ENCODE measurements at places on chromosomes 4 and X.

GRCh38 chr4:117699595-117699994 is 334.7 kb upstream of the NDST3 start:
- DNase-seq, result no peak

GRCh38 chrX:22628275-22628674 is 355.6 kb downstream of the CBLL2 start:
- DNase-seq, result no peak

DNA sequence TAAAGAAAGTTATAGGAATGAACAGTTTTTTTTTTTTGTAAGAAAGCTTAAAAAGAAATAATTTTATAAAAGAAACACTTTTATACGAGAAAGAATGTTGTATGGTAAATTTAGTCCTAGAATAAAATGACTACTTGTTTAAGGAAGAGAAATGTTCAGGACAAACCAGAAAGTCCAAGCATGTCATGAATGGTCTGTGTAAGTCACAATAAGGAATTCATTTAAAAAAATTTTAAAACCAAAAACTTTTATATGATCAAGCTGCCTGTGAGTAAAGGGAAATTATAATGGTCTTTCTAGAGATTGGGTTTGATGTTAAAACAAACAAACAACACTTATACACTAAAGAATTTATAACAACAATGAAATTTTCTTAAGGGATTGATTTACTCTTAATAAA is 858.9 kb upstream of the PCDH7 start:
- DNase-seq, result no peak

DNA sequence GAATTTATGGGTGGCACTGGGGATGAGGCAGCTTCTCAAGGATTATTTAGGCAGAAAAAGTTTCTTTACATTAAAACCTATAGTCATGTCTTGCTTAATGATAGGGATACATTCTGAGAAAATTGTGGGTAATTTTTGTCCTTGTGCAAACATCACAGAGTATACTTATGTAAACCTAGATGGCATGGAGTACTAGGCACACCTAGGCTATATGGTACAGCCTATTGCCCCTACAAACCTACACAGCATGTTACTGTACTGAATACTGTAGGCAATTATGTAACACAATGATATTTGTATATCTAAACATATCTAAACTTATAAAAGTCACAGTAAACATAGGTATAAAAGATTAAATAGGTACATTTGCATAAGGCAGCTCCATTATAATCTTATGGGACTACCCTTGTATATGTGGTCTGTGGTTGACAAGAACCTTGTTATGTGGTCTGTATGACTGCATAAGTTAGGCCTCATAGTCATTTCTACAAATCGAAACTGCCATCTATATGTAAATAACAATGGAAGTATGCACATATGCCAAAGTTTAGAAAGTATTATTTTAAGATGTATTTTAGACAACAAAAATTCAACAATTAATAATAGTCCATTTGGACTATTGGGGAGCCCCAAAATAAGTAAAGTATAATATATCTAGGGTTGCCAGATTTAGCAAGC is 87.3 kb downstream of the CFAP299 start:
- no peak for DNase-seq

- no peak for DNase-seq
These were observed 168.4 kb upstream of the WDR1 start for GRCh38 chr4:10285028-10285427.

- no peak for DNase-seq
These were observed 12.0 kb downstream of the P2RY10 start for GRCh38 chrX:78957049-78957767.

DNA sequence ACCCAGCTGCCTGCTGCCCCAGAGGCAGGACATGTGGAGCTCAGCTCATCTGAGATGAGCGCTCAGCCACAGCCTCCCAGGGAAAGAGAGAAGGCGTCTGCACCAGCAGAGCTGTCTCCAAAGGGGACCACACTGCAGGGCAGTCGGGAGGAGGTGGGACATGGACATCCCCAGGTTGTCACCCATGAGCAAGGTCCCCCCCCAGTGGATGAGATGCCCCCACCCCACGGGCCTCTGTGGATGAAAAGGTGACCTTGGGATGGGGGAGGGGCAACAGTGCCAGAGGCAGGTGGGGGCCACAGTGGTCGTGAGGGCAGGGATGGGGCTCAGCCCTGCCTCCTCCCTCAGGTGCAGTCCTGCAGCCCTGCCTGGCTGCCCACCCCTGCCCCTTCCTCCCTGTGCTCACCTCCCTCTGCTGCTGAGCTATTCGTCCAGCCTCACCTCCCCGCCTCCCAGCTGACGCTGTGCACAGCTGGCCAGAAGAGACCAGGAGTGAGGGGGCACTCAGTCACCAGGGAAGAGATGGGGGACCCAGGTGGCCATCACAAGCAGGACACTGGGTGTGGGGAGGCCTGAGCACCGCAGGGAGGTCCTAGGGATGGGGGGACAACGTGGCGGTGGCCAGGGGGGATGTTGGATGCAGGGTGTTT is 9.3 kb downstream of the NKX1-1 start:
- no peak for DNase-seq

GRCh38 chrX:24229400-24229879 is 79.9 kb downstream of the ZFX start:
- no peak for DNase-seq

- no peak for DNase-seq
These were observed 105.9 kb upstream of the SLC7A11 start for GRCh38 chr4:138348055-138348454.

DNA sequence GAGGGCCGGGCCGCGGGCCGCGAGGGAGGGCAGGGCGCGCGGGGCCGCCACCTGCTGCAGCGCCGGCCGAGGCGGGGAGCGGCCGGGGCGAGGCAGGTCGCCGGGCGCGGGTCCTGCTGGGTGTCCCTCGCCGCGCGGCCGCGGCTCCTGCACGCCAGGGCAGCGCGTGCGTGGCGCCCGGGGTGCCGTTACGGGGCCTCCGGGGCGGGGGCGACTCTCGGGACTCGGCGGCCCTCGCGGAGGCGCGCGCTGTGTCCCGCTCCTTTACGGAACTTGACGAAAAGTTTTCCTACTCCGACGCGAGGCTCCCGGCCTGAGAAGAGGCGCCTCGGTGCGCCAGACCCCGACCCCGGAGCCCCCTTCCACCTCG is 329 bp downstream of the TBC1D14 start:
- DNase-seq, result no peak

- no peak for DNase-seq
These were observed 185.7 kb downstream of the AFAP1 start for GRCh38 chr4:7753931-7754465.

- no peak for DNase-seq
These were observed 37.9 kb downstream of the RAB40AL start for GRCh38 chrX:102975016-102975415.

DNA sequence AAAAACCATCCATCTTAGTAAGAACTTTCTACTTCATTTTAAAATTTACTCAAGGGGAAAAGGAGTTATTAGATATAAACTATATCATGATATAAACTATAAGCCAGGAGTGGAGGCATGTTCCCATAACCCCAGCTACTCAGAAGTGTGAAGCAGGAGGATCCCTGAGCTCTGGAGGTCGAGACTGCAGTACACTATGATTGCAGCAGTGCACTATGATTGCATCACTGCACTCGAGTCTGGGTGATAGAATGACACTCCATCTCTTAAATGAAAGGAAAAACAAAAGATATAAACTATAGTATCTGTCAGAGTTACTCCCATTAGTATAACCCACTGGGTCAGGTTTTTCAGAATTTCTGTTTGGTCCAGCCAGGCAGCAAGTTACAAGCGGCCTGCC is 47.6 kb downstream of the RPS3A start:
- DNase-seq, result no peak

DNA sequence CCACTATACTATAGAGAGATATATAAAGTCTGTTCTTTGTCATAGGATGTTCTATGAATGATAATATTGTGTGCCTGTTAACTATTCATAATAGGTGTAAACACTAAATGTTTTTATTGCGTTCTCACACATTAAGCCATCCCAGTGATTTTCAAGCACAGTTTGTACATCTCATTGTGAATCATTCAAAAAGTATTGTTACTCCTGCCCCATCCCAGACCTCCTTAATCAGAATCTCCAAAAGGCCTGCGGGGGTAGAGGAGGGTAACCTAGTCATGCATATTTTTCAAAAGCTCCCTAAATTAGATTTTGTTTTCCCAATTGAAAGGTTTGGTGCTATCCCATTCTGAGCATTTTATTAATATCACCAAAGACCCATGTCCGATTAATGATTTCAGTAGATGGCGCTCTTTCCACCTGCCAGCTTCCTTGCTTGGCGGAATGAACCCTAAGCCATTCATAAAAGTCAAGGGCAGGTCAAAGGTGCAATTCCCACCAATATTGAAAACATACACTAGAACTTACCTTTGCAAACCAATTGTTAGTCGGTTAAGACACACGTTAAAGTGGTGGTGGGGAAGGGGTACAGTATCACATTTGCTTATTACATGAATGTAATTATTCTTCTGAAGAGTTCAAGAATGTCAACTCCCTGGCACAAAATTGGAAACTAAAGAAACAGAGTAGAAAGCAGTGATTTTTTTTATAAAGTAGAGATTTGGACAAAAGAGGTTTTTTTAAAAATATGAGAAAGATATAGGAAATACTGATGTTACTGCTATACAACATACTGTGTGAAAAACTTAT is 5.8 kb upstream of the TET2 start:
- no peak for DNase-seq

- no peak for DNase-seq
These were observed 217.9 kb upstream of the KLHL4 start for GRCh38 chrX:87299563-87300160.

DNA sequence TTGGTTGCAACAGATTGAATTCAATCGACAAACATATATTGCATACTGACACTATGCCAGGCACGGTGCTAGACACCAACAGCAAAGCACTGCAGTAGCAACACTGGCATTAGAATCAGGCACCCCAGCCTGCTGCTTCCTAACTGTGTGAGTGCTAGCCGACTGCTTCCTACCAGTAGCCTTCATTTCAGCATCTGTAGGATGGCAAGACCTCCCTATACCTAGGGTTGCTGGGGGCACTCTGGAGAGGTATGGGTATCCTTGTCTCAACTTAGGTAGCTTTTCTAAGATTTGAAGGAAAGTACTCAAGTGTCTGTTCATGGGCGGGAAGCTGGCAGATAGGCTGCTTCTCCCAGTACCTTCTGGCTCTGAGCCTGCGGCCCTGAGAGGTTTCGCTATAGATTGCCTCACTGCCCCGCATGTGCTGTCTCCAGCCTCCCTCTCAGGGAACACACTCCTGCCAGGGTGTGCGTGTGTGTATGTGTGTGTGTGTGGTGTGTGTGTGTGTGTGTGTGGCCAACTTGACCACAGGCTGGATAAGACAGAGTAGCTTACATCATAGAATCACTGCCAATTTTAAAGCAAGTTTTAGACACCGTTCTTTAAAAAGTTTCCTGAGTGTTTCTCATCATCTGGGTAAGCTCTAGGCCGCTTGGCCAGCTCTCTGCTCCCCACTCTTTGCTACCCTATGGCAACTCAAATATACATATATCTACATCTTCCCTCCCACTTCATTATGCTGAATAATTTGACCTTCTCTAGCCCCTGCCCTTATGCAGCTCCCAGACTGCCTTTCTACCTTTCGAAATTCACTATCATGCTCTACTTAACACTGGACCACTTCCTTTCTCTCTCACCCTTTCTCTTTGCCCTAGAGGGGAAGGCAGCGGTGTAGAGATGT is 97.0 kb upstream of the PJA1 start:
- no peak for DNase-seq

DNA sequence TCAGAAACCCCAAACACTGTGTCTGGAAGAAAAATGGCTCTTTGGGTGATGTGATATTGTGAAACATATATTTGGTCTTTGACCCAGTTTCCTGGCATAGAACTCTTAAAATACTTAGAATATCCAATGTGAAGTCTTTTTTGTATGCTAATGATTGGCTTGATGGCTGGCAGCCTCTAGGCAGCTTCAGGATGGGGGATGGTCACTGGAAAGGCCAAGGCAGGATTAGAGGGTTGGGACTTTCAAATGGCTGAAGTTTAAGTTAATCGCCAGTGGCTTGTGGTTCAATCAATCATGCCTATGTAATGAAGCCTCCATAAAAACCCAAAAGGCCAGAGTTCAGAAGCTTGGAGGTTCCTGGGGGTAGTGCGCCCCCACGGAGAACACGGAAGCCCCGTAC is 33.5 kb upstream of the ESX1 start:
- no peak for DNase-seq

- DNase-seq, result no peak
These were observed 83.4 kb upstream of the MID1IP1 start for GRCh38 chrX:38717871-38718270.

DNA sequence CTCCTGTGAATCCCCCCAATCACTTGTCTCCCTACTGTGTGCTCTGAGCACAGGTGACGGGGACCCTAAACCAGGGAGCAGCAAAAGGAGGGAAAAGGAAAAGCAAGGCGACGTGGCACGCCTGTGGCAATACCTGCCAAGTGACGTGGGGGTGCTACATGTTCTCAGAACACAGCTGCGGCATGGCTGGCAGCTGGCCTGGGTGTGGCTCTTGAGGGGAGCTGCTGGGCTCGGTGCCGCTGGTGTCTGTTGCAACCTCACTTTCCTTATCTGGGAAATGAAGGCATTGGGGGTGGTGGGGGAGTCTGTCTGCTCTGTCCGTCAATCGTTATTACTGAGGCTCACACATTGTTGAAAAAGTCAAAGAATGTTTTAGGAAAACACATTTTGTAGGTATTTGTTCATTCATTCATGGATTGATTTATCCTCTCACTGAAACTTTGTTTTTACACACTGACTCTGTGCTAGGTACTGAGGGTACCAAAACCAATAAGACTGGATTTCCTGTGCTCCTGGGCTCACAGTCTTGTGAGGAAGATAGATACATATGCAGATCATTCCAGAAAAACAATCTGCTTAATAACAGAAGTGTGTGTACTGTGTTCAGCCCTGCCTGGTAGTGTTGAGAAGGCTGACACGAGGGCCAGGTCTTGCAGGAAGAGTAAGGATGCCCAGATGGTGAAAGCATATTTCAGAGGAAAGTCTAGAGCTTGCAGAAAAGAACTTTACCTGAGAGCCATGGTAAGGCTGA is 217.6 kb downstream of the PTTG2 start:
- DNase-seq, result no peak

- no peak for DNase-seq
These were observed 18.5 kb downstream of the VSIG4 start for GRCh38 chrX:66021401-66021764.

DNA sequence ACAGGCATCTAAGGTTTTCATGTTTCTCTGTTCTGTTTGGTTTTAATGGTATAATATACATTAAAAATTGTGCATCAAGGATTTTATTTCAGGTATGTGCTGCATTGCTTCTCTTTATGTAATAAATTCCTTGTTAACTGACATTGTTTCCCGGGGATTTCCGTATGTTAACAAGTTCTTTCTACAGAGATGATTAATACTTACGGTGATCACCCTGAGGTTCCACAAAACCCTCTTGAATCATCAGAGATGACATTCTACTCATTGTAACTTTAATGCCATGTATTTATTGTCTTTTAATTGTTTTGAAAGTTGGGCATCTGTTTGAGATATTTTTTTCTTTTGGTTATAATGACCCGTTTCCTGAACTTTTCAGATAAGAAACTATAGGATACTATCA is 37.5 kb downstream of the ARHGAP10 start:
- no peak for DNase-seq

- no peak for DNase-seq
These were observed 44.8 kb downstream of the CLDN34 start for GRCh38 chrX:10011991-10012390.

- no peak for DNase-seq
These were observed 3.4 kb downstream of the PF4V1 start for GRCh38 chr4:73856518-73856917.

Measured in NCI-H187 (cell line).